Tibial nerve (tissue), 4 donors: ENCODE measurements at places on chromosomes 13 and 19. TPM values are rescaled to one million over a fixed set of nuclear protein-coding genes. Genes with fewer than 3 reads are reported as not detected.
A peak's percentile ranks its signal among the peaks of the same experiment; 100 is the strongest.

- no peak overlapping the region for H3K4me3 ChIP-seq
- no peaks in the 10 kb centered on the region for H3K36me3 ChIP-seq
- H3K27me3 ChIP-seq, result no peaks in the 10 kb centered on the region
- DNase-seq, result peak; percentile 74
These were observed 8.1 kb upstream of the SEMA6B start for GRCh38 chr19:4567584-4568071.

GRCh38 chr13:34107806-34108205 lies 289.9 kb downstream of the RFC3 start:
- no peaks in the 10 kb centered on the region for H3K36me3 ChIP-seq
- H3K27me3 ChIP-seq, result no peaks in the 10 kb centered on the region
- no peak for DNase-seq
- no peak overlapping the region for H3K4me3 ChIP-seq

- no peaks in the 10 kb centered on the region for H3K36me3 ChIP-seq
- H3K4me3 ChIP-seq, result no peak overlapping the region
- H3K27me3 ChIP-seq, result no peaks in the 10 kb centered on the region
These were observed 18.6 kb downstream of the GJA3 start for GRCh38 chr13:20142023-20142926.

- no peaks in the 10 kb centered on the region for H3K36me3 ChIP-seq
- H3K4me3 ChIP-seq, result no peak overlapping the region
- no peaks in the 10 kb centered on the region for H3K27me3 ChIP-seq
- no peak overlapping the region for H3K27ac ChIP-seq
These were observed 163.9 kb downstream of the KCTD15 start for GRCh38 chr19:33960566-33960965.

DNA sequence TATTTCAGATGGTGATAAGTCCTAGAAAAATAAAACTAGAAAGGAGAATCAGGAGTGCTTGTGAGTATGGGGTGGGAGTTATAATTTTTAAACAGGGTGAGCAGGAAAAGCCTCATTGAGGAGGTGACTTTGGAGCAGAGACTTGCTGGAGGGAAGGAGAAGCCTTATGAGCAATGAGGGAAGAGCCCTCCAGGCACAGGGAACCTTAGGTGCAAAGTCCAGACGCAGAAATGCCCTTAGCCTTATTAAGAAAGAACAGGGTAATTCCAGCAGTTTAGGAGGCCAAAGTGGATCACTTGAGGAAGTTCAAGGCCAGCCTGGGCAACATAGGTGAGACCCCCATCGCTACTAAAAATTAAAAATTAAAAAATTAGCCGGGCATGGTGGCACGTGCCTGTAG lies 21.0 kb upstream of the FXYD3 start:
- peak overlapping the region; percentile 47 for H3K27ac ChIP-seq
- H3K36me3 ChIP-seq, result no peaks in the 10 kb centered on the region
- no peaks in the 10 kb centered on the region for H3K4me1 ChIP-seq

DNA sequence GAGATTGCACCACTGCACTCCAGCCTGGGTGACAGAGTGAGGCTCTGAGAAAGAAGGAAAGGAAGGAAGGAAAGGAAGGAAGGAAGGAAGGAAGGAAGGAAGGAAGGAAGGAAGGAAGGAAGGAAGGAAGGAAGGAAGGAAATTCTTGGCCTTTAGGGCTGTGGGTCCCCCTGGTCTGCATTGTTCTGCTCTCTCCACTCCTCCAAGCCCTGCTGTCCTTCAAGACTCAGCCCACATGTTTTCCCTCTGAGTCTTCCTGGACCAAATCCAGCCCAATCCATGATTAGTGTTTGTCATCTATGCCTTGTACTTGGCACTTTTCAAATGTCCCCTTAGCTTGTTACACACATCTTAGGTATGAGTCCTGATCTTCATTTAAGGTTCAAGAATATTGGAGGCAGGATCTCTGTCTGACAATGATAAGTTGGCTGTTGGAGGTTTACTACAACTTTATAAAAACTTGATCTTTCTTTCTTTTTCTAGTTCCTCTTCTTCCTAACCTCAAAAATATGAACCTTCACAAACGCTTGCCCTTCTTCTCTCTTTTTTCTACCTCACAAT lies 48.8 kb upstream of the INTS6 start:
- H3K27ac ChIP-seq, result no peak overlapping the region
- no peak overlapping the region for H3K4me3 ChIP-seq
- DNase-seq, result no peak
- no peaks in the 10 kb centered on the region for H3K4me1 ChIP-seq

DNA sequence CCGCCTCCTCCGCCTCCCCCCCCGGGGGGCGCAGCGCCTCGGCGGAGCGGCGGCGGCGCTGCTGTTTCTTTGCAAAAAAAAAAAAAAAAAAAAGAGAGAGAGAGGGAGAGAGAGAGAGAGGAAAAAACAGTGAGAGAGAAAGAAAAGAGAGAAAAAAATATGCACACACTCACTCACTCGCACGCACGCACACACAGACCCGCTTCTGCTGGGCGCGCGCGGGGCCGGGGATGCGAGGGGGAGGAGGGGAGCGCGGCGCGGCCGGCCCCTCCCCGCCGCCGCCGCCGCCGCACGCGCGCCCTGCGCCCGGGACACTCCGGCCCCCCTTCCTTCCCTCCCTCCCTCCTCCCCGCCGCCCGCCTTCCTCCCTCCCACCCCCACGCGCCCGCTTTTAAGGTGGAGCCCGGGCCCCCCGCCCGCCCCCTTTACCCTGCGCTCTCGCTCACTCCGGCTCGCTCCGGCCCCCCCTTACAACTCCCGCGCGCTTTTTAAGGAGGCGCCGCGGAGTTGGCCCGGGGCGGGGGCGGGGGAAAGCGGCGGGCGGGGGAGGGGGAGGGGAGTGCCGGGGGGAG lies at the start of gene SAMD1:
TSS of gene SAMD1 (minus strand) at position 243 of the 572 bp plus-strand sequence.
- no peaks in the 10 kb centered on the region for H3K27me3 ChIP-seq
- H3K27ac ChIP-seq, result peak within 1 kb of the TSS; percentile 94
- no peaks in the 10 kb centered on the region for H3K36me3 ChIP-seq
- H3K4me1 ChIP-seq, result peaks cover 22% of the 10 kb centered on the region
- DNase-seq, result peak; percentile 89

DNA sequence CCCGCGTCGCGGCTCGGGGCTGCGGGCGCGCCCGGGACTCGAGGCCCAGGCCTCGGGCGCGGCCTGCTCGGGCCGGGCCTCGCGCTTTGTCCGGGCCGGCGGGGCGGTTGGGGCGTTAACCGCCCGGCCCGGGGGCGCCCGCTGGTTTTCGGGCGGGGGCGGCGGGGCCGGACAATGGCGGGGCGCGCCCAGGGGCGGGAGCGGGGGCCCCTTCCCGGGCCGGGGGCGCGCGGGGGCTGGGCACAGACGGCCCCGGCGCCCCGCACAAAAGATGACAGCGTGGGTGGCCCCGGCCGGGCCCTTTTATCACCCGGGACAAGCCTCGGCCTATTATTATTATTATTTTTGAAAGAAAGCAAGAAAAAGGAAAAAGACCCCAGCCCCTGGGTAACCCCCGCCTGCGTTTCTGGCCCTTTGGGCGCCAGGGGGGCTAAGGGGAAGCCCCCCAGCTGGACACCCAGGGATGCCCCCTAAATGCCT lies 419 bp downstream of the KDM4B start:
- DNase-seq, result no peak
- no peaks in the 10 kb centered on the region for H3K36me3 ChIP-seq
- H3K4me1 ChIP-seq, result peaks cover 56% of the 10 kb centered on the region
- H3K27me3 ChIP-seq, result no peaks in the 10 kb centered on the region

DNA sequence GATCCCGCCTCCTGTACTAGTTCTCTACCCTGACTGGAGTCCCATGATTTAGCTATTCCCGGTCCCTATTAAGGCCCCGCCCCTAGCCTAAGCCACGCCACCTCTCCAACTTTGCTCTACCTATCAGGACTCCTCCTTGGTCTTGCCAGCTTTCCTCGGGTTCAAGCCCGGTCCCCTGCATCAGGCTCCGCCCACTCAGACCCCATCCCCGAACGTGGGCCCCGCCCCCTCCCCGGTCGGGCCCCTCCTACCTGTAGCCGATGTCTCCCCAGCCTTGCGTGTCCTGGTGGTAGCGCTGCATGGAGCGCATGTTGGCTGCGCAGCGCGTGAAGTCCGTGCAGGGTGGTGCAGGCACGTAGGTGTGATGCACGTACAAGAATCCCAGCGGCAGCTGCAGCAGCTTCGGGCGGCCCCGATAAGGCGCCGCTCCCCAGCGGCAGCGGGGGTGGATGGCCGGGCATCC lies 7.3 kb upstream of the RASAL3 start:
- H3K4me3 ChIP-seq, result no peak overlapping the region
- H3K27ac ChIP-seq, result no peak overlapping the region
- H3K36me3 ChIP-seq, result no peaks in the 10 kb centered on the region
- no peak for DNase-seq

GRCh38 chr13:26051231-26051656 lies 572 bp downstream of the SHISA2 start:
- H3K4me3 ChIP-seq, result peak overlapping the region; percentile 71
- no peak overlapping the region for H3K27ac ChIP-seq
- DNase-seq, result no peak
- H3K36me3 ChIP-seq, result no peaks in the 10 kb centered on the region

GRCh38 chr13:20411638-20412342 lies 113.9 kb downstream of the CRYL1 start:
- DNase-seq, result no peak
- no peak overlapping the region for H3K4me3 ChIP-seq
- H3K27ac ChIP-seq, result no peak overlapping the region

DNA sequence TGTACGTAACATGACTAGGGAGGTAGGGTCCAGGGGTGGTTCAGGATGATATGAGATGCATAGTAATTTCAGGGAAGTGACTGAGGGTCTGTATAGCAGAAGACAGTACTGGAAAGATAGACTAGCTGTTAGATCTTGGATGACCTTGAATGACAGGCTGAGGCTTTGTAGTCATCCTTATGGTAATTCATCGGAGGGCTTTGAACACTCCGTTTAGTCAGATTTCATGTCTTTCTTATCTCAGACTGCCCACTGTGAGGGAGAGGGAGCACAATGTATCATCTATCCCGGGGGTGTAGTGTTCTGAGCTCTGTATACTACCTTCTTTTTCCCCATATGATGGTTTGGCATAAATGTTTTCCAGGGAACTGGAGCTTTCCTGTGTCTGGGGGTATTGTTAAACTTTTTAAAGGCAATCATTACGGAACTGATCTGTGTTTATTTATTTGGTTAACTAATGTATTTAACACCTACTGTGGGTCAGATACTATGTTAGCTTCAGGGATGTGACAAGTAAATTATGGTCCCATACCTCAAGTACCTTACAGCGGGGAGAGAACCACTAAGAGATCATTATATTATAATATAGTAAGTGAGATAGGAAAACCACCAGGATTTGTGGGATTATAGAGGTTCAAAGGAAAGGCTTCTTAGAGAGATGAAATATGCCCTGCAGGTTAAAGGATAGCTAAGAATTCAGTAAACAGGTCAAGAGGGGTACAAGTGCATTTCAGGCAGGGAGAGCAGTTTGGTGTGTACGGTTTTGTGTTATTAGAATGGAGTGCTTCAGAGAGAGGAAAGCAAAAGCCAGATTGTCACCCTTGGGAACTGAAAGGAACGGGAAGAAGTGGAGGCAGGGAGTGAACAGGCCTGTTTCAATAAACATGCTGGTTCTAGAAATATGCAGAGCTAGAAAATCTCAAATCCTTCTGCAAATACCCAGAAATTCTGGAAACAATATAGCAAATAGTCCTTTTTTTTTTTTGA lies 164.8 kb upstream of the KL start:
- peak; percentile 30 for DNase-seq
- peaks cover 30% of the 10 kb centered on the region for H3K4me1 ChIP-seq

- no peaks in the 10 kb centered on the region for H3K36me3 ChIP-seq
- H3K27me3 ChIP-seq, result no peaks in the 10 kb centered on the region
- DNase-seq, result no peak
These were observed 443.7 kb upstream of the PRR20A start for GRCh38 chr13:56697011-56697410.

- H3K27ac ChIP-seq, result no peak overlapping the region
- no peaks in the 10 kb centered on the region for H3K27me3 ChIP-seq
- no peak for DNase-seq
- no peaks in the 10 kb centered on the region for H3K36me3 ChIP-seq
These were observed 5.1 kb downstream of the KLK6 start for GRCh38 chr19:50964266-50964665.

GRCh38 chr13:80173224-80173623 lies 167.7 kb downstream of the SPRY2 start:
- H3K27me3 ChIP-seq, result no peaks in the 10 kb centered on the region
- peak; percentile 39 for DNase-seq
- no peaks in the 10 kb centered on the region for H3K36me3 ChIP-seq
- H3K27ac ChIP-seq, result no peak overlapping the region

- H3K4me1 ChIP-seq, result no peaks in the 10 kb centered on the region
- H3K27me3 ChIP-seq, result peaks cover 75% of the 10 kb centered on the region
These were observed at the start of gene DLL3 for GRCh38 chr19:39498798-39499642. Gene DLL3 (plus strand): TSS chr19:39498947. CDS start chr19:39498975, 28 bp downstream.

DNA sequence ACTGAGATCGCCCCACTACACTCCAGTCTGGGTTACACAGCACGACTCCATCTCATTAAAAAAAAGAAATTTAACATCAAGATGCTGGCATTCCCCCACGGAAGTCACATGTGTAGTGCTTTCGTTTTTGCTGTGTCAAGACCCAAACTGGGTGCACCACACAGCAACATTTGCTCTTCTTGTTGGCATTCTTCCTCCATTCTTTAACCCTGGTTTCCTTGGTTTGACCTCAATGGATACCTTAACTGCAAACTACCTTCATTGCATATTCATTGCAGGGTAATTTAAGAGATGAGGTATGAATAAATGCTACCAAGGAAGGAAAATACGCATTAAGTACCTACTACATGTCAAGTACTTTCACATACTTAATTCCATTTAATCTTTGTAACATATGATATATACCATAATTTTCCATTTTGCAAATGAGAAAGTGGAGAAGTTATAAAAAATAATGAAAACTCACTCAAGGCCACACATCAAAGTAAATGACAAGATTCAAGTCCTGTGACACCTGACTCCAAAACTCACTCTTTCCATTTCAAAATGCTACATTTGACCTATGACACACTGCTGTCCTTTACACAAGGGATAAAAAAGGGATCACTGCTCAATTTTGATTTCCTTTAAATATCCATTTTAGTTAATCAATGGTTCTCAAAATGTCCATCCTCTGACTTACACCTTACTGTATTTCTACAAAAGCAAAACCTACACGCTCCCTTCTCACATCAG lies 59.2 kb downstream of the STK24 start:
- H3K27ac ChIP-seq, result no peak overlapping the region
- no peak for DNase-seq
- no peak overlapping the region for H3K4me3 ChIP-seq

GRCh38 chr13:60654415-60654814 lies 257.4 kb downstream of the TDRD3 start:
- no peak overlapping the region for H3K4me3 ChIP-seq
- no peaks in the 10 kb centered on the region for H3K36me3 ChIP-seq
- DNase-seq, result peak; percentile 44

GRCh38 chr13:80690208-80690607 lies 349.3 kb upstream of the SPRY2 start:
- DNase-seq, result no peak
- H3K4me3 ChIP-seq, result no peak overlapping the region
- H3K36me3 ChIP-seq, result no peaks in the 10 kb centered on the region
- H3K4me1 ChIP-seq, result no peaks in the 10 kb centered on the region

The SWSAP1 gene
- 2.3 TPM for total RNA-seq

The YJEFN3 gene
- total RNA-seq, result 6.6 TPM

The CYP2S1 gene
- 0.42 TPM for total RNA-seq

The KIR2DL1 gene
- total RNA-seq, result not detected

The LENG8 gene
- total RNA-seq, result 305 TPM

The ZNF726 gene
- 0.42 TPM for total RNA-seq

The FAM124A gene
- 12.8 TPM for total RNA-seq
